T-helper 2 cell (primary cell): ENCODE measurements at places on chromosomes 6 and 20.

DNA sequence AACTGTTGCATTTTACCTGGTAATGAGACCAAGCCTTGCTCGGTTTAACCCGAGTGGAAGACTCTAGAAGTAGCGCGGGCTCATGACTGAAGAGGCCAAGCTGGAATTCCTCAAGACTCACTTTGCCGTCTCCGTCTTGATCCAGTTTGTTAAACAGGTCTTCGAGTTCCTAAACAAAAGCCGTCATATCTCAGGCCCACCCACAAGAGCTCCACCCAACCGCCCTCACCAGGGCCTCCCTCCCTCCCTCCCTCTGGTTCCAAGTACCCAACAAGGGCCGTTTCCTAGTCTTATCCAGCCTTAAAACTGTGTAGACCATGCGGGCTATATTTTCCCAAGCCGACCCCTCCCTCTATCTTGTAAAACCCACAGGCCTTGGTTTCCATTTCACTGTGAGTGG is 81.4 kb downstream of the NINL start:
- no peak for DNase-seq

GRCh38 chr20:35263532-35264341 is 14.2 kb downstream of the MMP24OS start:
- DNase-seq, result no peak

- no peak for DNase-seq
Observed at GRCh38 chr6:156279261-156279969, 497.8 kb upstream of the ARID1B start.

DNA sequence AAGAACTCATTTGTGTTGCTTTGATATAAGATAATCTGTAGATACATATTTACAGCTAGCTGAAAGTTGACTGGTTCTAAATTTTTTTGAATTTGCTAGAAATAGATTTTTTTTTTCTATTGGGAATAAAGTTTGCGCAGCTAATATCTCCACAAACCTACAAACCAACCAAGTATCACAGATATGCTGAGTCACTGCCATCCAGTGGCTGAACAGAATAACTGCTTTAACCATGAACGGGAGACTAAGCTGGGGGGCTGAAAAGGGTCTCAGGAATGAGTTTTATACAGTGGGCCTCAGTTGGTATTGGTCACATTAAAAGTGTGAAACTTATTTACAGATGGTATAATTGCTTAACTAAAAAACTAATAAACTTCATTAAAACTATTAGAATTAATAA is 326.7 kb upstream of the CNR1 start:
- no peak for DNase-seq

GRCh38 chr6:135087803-135088202 is 33.2 kb upstream of the HBS1L start:
- DNase-seq, result peak; percentile 90

GRCh38 chr6:111812060-111813038 is 60.9 kb downstream of the FYN start:
- DNase-seq, result no peak

- DNase-seq, result no peak
Observed at GRCh38 chr6:84665401-84665800, 99.0 kb downstream of the TBX18 start.

- peak; percentile 38 for DNase-seq
Observed at GRCh38 chr6:16206595-16207037, 31.8 kb upstream of the GMPR start.

DNA sequence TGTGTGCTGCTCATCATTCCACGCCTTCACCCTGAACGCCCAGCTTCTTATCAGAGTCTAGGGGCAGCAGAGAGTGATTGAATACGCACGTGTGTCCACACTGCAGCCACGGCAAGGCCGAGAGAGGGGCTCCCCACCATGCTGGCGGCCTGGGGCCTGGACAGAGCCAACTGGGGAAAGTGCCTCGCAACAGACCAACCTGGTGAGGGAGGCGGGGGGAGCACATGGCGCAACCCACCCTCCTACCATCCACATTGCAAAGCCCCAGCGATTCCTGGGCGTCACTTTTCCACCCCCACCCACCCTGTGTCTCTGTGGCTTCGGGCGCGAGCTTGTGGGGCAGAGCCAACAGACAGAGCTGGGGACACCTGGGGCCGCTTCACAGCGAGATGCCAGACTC is 66.4 kb upstream of the DUSP22 start:
- no peak for DNase-seq

GRCh38 chr20:20225325-20226043 is 142.4 kb upstream of the INSM1 start:
- no peak for DNase-seq

DNA sequence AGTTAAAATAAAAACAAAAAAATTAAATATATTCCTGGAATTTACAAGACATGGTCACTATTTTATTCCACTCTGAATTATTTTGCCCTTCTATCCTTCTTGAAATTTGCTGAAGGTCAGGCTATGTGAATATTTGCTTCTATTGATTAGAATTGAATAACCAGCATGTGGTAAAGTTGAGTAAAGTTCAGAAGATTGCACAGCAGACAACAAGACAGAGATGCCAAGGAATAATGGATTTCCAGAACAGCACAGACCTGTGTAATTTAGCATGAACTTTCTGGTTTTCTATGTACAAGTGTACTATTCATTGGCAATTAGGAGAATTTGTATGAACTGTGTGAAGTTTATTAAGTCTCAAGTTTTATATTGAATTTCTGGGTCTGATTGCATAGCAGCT is 352.4 kb downstream of the TBC1D32 start:
- no peak for DNase-seq

- peak; percentile 19 for DNase-seq
Observed at GRCh38 chr6:43771210-43771857, 1.3 kb downstream of the VEGFA start.

GRCh38 chr6:48085131-48085741 is 25.8 kb downstream of the PTCHD4 start:
- no peak for DNase-seq

DNA sequence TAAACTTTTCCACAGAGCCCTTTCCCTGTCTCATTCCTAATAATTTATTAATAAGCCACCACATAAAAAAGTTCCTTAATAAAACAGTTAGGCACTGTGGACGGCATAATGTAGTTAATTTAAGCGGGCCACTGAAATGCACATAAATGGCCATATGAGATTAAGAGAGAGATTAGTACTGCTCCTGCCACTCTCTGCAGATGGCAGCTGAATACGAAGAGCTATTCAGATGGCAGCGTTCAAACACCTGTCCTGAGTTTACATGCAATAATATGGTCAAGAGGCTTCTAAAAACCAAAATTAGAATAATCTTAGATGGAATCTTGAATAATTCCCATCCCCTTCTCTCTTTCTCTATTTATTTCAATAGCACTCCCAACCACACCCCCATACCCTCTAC is 461.8 kb downstream of the PKHD1 start:
- no peak for DNase-seq

DNA sequence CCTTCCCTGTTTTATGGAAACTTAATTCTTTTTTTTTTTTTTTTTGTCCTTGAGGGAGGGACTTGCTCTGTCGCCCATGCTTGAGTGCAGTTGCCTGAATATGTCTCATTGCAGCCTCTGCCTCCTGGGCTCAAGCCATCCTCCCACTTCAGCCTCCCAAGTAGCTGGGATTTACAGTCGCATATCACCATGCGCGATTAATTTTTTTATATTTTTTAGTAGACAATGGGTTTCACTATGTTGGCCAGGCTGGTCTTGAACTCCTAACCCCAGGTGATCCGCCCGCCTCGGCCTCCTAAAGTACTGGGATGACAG is 654 bp downstream of the TMEM14C start:
- DNase-seq, result no peak

GRCh38 chr6:146358431-146359046 is 185.1 kb upstream of the RAB32 start:
- peak; percentile 14 for DNase-seq

- DNase-seq, result no peak
Observed at GRCh38 chr20:22159276-22159675, 425.1 kb downstream of the FOXA2 start.

- DNase-seq, result no peak
Observed at GRCh38 chr20:36086767-36087166, 67.8 kb upstream of the EPB41L1 start.

DNA sequence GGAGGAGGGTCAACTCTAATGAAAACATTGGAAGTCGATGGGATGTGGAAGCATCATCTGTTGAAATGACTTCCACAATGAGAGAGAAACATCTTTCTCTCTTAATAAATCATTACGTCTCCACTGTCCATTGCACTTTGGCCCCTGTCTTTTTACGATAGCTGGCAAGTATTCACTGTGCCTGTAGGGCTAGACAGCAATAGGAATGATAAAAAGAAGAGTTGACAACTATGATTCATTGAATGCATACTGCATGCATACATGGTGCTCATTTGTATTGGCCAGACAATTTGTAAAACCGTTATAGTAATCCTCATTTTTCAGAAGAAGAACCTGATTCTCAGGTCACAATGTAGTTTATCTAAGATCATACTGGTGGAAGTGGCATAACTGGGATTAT is 220.3 kb downstream of the KCNQ5 start:
- DNase-seq, result no peak

GRCh38 chr6:147136057-147136456 is 68.2 kb upstream of the STXBP5 start:
- no peak for DNase-seq

DNA sequence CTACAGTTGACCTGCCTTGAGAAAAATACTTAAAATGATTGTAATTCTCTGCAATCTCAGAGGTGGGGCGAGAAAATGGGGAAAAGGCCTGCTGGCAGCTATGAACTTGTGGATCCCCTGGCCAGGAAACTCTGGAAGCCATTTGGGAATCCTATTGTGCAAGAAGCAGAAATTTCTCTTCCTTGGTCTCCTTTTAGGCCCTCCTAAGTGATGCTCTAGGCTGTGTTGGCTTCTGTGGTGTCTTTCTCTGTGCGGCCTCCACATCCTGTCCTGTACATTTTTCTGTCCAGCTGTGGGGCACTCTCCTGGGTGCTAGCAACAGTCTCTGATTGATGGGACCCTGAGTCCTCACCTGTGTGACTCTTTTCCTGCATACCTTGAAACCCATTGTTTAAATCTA is 290.9 kb downstream of the FARS2 start:
- DNase-seq, result no peak

- no peak for DNase-seq
Observed at GRCh38 chr20:39290575-39290974, 328.4 kb downstream of the DHX35 start.

DNA sequence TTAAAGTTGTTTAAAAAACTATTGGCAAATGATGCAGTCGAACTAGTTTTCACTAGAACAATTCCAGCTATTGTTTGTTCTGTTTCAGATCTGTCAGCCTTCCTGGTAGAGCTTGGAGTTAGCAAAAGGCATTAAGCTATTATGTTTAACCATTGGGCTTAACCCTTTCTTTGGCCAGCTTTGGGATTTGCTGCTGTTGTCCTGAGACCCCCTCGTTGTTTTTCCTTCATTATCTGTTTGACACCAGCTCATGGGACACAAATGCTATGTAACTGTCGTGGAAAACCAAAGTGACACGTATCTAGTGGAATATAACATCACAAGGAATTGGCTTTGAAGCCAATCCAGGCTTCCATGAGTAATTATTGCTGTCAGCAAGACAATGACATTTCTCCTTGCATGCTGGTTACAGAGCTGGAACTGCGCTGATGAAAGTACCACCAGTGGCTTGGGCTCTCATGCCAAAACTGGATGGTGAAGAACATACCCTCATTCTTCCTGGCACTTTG is 96.0 kb downstream of the EYA2 start:
- DNase-seq, result no peak
